ENCODE measurements at places on chromosomes 3 and 15.

DNA sequence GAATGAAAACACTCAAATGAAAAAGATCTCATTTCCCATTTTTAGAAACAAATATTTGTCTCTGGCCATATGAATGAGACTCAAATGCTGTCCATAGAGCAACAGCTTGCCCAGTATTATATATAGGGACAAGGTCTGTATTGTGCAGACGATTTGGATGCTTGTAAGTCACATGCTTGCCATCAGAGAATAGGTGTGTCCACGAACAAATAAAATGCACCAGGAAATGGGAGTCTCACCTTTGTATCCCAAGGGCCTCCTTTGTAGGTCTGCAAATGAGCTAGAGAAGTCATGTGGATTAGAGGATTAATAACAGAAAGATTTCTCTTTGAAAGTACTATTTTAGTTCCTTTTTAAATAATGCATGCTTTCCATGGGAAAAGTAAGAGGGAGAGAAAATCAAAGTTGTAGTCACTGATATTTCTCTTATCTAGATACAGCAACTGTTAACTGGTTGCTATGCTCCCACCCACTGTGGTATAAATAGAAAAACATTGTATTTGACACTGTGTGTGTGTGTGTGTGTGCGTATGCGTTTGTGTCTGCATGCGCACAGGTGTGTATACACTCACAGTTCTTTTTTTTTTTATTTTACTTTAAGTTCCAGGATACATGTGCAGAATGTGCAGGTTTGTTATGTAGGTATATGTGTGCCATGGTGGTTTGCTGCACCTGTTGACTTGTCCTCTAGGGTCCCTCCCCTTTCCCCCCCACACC, 383.4 kb upstream of the ARRDC4 start:
- no peak for DNase-seq

DNA sequence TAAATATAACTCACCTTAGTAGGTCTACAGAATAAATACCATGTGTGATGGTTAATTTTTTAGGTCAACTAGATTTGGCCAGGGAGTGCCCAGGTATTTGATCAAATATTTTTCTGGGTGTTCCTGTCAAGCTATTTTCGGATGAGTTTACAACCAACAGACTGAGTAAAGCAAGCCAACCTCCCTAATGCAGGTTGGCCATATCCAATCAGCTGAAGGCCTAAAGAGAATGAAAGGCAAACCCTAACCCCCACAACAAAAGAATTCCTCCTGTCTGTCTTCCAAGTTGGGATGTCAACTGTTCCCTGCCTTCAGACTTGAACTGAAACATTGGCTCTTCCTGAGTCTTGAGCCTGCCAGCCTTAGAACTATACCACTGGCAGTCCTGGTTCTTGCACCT, 28.6 kb downstream of the TASOR start:
- no peak for DNase-seq

DNA sequence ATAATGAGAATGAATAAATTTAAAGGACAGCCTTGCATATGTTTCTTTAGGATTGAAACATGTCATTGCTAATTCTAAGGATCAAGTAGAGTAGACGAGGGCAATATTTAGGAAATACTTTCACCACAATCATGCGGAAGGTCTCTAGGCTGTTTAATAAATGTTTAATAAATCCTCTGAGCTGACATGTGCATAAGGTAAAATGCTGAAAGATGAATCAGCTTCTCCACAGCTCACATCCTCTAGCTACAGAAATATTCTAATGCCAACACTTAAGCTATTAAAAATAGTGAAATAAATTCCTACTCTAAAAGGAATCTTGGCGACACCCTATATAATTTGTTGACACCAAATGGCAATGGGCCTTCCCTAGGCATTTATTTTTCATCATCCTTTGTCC, 407.3 kb downstream of the TBL1XR1 start:
- DNase-seq, result no peak

- no peak for DNase-seq
Measured at GRCh38 chr3:133869586-133869985, 26.1 kb downstream of the RAB6B start.

DNA sequence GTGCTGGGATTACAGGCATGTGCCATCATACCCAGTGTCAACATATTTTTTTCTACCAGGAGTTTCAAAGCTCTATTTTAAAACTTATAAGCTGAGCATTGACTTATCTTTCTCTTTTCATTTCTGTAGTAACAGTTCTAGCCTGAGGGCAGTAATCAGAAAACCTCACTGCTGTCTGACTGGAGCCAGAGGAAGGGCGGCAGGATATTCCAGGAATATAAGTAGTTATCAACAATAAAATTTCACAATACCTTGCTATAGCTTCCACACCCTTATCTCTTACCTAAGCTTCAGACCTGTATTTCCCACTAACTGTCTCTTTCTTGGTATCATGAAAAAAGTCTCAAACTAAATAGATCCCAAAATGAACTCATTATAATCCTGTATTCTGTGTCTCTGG, 5.1 kb upstream of the NEDD4 start:
- no peak for DNase-seq

GRCh38 chr3:193207290-193208273, 33.4 kb upstream of the PLAAT1 start:
- DNase-seq, result no peak
